CD8-positive, alpha-beta memory T cell (primary cell): ENCODE measurements at places on chromosomes 12 and 14.

- DNase-seq: peak; percentile 16
Measured at GRCh38 chr14:92922883-92923743, at the start of gene CHGA. Gene CHGA, plus strand, starts transcription at chr14:92923150. Its CDS starts 210 bp downstream, at chr14:92923360.

- DNase-seq: no peak
Measured at GRCh38 chr12:10936506-10936905, 2.6 kb downstream of the TAS2R14 start.

GRCh38 chr12:58254463-58255100 is 313.2 kb downstream of the ATP23 start:
- DNase-seq: no peak

DNA sequence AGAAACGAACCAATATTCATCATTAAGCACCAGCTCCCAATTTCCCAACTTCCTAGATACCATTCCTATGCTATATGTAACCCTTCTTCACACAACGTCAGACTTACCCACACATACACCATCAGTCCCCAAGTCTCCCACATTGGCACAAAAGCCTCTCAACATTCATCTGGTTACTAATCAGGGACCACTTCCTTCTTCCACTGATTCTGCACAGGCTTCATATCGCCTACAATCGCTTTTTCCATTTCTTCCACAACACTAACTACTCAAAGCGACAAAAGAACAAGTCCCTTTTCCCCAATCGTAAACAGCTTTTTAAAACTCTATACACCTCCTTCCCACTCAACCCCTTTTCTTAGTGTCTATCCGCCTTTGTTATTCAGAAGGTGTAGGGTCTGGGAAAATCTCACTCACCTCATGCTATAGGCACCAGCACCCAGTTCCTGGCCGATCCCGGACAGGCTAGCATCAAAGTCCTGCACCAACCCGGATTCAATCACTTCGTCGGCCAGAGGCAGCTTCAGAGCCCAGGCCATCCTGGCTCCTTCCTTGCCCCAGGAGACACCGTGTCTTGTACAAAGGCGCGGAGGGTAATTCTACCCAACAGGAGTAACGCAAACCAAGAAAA is 936 bp downstream of the TFCP2 start:
- no peak for DNase-seq

- no peak for DNase-seq
Measured at GRCh38 chr14:35526962-35527361, 7.0 kb upstream of the INSM2 start.

DNA sequence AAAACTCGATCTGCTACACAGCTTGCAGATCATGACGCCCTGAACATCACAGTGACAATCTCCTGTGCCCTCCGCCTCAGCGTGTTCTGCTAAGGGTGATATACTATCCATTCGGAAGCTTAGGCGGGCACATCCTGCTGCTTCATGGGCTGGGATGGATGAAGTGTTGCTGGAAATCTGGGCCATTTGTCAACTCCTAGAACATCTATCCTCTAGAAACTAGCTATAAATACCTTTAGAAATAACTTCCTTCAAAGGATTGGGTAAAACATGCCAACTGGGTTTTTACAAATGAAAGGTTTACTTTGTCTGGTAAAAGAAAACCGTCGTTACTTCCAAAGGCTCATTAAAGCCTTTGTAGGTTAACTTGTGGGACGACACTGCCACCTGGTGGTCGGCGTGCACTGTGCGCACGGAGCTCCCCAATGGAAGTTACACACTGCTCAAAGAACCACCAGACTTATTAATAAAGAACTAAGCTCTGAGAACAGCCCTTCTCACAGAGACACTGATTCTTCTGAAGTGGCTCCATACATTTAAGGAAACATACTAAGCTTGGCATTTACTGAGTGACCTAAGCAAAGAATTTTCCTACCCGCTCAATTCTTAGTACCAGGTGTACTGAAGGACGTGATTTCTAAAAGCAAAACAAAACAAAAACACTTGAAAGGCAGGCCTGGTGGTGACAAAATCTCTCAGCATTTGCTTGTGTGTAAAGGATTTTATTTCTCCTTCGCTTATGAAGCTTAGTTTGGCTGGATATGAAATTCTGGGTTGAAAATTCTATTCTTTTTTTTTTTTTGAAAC is 21.6 kb upstream of the CACNA2D4 start:
- peak; percentile 75 for DNase-seq

- DNase-seq: no peak
Measured at GRCh38 chr12:48810903-48811431, 7.3 kb upstream of the CACNB3 start.
